ENCODE measurements at places on chromosomes 1 and 21.

- no peak for DNase-seq
Observed at GRCh38 chr1:62371375-62371774, 52.1 kb upstream of the KANK4 start.

DNA sequence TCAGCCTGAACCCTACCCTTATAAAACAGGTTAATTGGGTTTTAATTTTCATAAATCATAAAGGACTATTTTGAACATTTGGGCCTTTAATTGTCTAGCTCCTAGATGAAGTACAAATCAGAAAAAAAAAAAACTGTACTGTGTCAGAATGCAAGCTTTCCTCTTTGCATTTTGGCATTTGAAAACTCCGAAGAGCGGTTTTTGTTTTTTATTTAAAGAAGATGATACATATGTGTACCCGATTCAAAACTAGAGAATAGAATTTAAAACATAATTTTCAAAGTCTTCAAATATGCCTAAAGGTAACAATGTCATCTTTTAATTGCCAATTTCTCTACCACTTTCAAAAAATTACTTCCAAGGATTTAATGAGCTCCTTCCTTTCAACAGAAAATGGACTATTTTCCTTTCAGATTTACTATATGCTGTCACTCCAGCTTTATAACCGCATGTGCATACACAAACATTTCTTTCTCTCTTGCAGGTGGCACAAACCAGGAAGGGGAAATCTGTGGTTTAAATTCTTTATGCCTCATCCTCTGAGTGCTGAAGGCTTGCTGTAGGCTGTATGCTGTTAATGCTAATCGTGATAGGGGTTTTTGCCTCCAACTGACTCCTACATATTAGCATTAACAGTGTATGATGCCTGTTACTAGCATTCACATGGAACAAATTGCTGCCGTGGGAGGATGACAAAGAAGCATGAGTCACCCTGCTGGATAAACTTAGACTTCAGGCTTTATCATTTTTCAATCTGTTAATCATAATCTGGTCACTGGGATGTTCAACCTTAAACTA, 33.7 kb downstream of the MRPL39 start:
- DNase-seq, result no peak

- DNase-seq, result peak; percentile 59
Observed at GRCh38 chr1:112849425-112850033, 106.5 kb downstream of the SLC16A1 start.

GRCh38 chr1:9730096-9730901, 78.8 kb downstream of the PIK3CD start:
- no peak for DNase-seq
